Stimulated activated CD4-positive, alpha-beta T cell treated with anti-CD3 and anti-CD28 coated beads, Interleukin-1b, Interleukin-23, amount 100 ng/mL, for 1 hour (primary cell): ENCODE measurements at places on chromosomes 7 and 10.
A peak's percentile ranks its signal among the peaks of the same experiment; 100 is the strongest.

DNA sequence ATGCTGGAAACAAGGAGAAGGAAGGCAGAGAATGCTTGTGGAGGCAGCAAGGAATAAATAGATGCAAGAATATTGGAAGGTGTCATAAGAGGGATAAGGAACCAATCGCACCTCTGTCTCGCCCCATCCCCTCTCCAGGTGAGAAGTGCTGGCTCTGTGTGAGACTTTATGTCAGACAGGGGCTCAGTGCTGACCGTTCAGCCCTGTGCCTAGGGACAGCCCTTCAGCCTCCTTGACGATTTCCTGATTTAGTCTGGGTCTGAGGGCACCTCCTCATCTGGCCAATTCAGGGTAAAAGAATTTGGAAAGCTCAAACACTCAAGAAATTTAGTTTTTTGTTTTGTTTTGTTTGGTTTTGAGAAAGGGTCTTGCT, 54.9 kb downstream of the FAM241B start:
- DNase-seq = no peak

DNA sequence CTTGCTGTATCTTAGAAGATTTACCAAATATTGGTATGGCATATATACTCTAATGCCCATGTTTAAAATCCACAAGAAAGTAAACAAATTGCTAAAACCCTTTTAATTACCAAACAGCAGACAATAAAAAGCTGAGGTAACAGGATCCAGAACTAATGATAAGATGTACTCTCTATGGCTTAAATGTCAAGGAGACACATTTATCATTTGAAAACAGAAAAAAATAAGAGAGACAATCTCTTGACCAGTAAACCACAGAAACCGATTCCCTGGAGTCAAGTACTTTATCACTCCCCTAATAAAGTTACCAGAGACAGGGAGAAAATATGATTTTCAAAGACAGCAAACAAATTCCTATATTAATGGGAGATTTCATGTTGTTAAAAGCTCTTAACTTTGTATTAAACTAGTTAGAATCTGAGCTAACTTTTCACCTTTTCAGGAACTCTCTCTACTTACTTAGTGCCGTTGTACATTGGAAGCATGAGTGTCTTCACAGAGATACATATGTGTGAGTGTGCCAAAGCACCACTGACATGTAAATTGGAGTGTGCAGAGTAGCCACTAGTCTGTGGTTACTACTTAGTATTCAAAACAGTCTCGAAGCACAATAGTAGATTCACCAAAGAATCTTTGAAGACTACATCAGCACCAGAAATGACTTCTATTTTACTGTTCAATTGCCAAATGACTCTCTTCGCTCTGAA, 44.2 kb downstream of the TSPAN12 start:
- no peak for DNase-seq

DNA sequence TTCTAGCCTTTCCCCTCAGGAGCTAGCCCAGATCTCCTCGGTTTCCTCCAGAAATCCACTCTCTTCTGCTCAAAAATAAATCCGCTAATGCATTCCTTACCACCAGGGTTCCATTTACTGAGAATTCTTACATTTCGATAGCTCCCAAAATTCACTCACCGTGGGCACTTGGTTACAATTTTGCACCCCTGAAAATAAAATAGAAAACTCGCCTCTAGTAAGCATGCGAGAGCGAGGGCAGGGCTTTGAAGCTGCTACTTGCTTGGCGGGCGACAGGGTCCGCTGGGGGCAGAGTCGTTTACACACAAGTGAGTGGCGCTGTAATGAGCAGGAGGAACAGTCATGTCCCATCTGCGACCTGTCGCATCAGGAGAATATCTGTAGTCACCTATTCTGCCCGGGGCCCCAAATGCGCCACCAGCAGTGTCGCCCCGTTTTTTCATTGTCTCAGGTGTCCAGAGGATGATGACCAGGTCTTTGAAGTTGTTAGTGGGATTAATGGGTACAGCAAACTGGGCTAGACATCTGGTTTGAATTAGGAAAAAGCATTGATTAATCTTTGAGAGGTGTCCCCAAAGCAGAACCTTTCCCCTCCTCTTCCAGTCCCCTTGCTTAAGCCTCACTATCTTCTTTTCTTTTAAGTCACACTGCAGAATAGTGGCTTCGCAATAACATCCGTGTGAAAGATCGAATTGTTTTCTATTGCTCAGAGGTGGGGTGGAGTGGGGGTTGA, 1.2 kb upstream of the MEOX2 start:
- no peak for DNase-seq

- no peak for DNase-seq
Observed at GRCh38 chr7:132782777-132783640, 206.7 kb upstream of the PLXNA4 start.

- DNase-seq = no peak
Observed at GRCh38 chr7:80781561-80781979, 137.3 kb downstream of the SEMA3C start.

GRCh38 chr10:2543142-2543886, 524.0 kb upstream of the PFKP start:
- no peak for DNase-seq

- DNase-seq = no peak
Observed at GRCh38 chr7:7869651-7870050, 98.9 kb upstream of the GLCCI1 start.

DNA sequence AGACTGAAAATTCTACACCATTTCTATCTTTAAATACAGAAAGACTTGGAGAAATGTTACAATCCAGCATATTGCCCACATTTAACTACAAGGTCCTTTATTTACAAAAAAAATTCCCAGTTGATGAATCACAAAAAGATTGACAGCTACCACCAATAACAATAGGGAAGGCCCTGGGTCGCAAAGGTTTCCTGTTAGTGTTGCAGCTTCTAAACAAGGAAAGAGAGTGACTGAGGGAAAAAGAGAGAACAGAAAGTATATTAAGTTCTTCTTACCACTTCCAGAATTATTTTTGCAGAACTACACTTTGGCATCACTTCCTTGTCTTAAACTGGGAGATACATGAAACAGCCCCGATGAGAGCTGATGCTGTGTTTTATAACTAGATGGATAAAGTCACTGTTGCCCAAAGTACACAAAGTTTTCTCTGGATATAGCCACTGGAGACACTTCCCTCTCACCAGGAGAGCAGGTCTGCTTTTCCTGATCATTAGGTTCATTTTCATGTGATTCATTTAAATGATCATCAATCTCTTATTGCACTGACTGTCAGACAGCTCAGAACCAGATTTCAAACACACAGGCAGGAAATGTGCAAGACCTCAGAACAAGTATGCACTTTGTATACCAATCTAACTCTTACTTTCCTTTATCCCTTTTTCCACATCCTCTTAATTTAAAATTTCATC, 57.0 kb downstream of the SHTN1 start:
- DNase-seq = no peak

GRCh38 chr10:117754770-117755658, 212.5 kb downstream of the EMX2 start:
- no peak for DNase-seq

DNA sequence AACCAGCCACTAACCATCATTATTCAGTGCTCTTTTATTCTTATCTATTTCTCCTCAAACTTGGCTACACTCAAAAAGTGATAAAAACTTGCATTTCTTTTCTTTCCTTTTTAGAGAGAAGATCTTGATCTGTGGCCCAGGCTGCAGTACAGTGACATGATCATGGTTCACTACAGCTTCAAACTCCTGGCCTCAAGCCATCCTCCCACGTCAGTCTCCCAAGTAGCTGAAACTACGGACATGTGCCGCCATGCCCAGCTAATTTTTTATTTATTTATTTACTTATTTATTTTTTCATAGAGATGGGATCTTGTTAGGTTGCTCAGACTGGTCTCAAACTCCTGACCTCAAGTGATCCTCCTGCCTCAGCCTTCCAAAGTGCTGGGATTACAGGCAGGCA, 24.6 kb upstream of the TMEM248 start:
- no peak for DNase-seq

- DNase-seq = no peak
Observed at GRCh38 chr7:41979834-41980307, 257.1 kb downstream of the GLI3 start.

DNA sequence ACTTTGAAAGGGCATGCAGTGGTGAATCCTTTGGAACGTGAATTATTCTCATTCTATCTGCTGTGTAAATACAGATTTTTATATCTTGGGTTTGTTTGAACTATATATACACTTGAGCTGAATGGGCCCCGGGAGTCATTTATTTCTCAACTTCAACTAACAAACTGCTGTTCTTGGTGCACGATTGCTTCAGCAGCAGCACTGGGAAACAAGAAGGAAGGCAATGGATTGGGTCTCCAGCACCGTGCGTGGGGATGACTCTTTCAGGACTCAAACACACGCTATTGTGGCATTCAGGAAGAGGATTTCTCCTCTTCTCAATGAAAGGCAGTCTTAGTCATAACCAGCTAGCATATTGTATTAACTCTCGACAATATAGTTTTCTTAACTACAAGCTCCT, 226.0 kb upstream of the NFE2L3 start:
- no peak for DNase-seq

- DNase-seq = no peak
Observed at GRCh38 chr7:99428972-99429566, 9.5 kb downstream of the PTCD1 start.

GRCh38 chr7:519484-520390, at the start of gene PDGFA:
PDGFA (minus strand) TSS chr7:519846; CDS start chr7:519001, 845 bp downstream.
- no peak for DNase-seq

GRCh38 chr10:96325719-96326373, 21.6 kb downstream of the DNTT start:
- DNase-seq = no peak

- no peak for DNase-seq
Observed at GRCh38 chr10:92108120-92108519, 182.8 kb downstream of the CPEB3 start.

- DNase-seq = no peak
Observed at GRCh38 chr7:55053651-55054571, 35.1 kb downstream of the EGFR start.

DNA sequence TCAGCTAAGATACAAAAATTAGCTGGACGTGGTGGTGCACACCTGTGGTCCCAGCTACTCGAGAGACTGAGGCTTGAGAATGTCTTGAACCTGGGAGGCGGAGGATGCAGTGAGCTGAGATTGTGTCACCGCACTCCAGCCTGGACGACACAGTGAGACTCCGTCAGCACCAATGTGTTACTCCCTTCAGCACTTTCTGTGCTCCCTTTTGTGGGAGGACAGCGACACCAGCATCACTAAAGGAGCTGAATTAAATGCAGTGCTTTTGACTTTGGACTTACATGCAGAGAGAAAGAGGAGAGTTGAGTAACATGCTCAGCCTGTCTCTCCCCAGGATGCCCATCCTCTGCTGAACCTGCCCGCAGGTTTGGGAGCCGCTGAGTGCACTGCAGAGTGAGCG, 92.2 kb upstream of the RHEB start:
- DNase-seq = no peak

GRCh38 chr7:37657816-37658215, 25.8 kb upstream of the GPR141 start:
- no peak for DNase-seq

DNA sequence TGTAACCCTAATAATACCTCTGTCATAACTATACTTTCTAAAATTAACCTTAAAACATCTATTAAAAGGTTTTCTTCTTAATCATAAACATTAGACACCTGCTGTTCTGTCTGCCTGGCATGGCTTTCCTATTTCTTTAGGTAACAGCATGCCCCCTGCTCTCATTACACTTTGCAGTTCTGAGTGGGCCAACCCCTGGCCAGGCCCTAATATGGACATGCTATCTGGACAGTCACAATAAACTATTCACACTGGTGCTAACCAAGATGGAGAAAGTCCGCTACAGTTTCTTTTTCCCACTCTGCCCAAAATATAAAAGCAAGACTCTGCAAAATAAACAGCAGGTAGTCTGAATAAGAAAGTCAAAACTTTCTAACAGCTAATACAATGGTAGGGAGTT, 84.0 kb downstream of the ELAPOR2 start:
- DNase-seq = no peak

- DNase-seq = no peak
Observed at GRCh38 chr7:22083704-22084240, 138.1 kb upstream of the CDCA7L start.

- no peak for DNase-seq
Observed at GRCh38 chr7:40437936-40438634, 303.3 kb downstream of the SUGCT start.

DNA sequence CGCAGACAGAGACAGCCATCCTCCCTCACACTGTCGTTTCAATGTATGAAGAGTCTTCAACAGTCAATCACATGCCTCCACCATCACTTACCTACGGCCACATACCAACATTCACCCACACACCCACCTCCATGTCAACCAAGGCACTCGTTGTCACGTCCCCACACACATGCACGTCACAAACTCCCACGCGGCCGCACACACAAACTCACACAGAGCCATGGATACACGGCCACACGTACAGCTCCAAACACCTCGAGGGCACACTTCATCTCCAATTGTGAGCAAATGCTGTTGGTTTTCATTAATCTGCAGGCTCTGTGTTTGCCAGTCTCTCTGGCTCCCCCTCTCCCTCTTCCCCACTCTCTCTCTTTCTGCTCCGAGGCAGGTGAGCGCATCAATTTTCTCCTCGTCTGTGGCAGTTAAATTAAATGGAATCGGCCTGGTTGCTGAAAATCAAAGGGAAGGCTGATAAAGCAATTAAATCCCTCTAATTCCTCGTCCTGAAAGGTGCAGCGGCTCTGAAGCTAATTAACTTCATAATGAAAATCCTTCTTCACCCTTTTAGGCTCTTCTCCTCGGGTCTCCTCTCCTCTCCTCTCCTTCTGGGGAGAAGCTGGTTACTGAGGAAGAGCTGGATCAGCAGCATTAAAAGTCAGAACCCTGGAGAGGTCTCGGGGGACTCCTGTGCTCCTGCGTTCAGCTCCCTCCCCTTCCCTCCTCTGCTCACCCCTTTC, 53.8 kb upstream of the SLF2 start:
- DNase-seq = no peak

DNA sequence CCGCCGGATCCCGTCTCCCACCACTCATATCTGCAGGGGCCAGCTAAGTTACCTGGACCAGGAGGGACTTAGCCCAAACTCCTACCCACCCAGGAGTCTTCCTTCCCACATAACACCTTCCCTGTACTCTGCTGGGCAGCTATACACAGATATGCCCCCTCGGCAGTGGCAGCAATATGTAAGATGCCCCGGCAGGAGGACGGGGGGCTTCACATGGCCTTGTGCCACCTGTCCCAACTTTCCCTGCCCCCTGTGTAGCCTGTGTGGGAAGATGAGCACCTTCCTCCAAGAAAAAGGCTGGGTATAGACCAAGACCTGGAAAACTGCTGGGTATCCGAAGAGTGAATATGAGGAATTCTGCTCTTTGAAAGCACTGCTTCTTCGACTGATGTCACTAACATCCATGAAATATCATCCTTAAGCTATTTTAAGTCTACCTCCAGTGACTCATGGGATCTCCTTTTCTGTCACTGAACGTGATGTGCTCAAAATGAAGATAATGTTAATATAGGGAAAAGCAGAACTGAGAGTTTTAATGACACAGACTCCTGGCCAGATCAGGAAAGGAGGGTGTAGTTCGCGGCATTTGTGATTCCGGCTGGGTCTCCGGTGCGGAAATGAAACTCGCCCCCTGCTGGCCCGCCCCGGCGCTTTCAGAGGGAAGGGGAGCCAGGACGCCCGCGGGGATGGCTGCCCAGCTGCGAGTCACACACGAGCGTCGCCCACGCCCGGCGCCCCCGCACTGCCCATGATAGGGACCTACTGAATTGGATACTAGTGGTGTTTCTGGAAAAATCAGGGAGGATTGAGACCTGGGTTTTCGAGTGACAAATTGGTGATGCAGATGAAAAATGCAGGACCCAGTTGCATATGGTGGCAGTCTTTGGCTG, 256.9 kb upstream of the NFE2L3 start:
- peak; percentile 23 for DNase-seq
